A673 (cell line): ENCODE measurements at places on chromosomes 1 and 21.
A peak's percentile ranks its signal among the peaks of the same experiment; 100 is the strongest.

GRCh38 chr1:55001311-55001710 is 2.6 kb downstream of the BSND start:
- no peak for DNase-seq

DNA sequence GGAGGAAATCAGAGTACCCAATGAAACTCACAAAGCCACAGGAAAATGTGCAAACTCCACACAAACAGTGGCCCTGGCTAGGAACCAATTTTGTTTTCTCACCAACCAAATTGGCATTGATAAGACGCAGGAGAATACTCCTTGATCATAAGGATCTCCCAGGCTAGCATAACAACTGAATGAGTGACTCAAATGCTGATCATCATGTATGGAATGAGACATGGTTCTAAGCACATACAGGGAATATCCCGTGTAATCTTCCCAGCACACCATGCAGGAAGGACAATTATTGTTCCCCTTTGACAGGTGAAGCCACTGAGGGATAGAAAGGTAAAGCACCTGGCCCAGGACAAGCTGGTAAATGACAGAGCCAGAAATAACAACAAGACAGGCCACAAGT is 180.0 kb upstream of the DUSP10 start:
- DNase-seq: no peak

GRCh38 chr1:145960468-145961108 is 2.8 kb upstream of the LIX1L start:
- DNase-seq: peak; percentile 82

DNA sequence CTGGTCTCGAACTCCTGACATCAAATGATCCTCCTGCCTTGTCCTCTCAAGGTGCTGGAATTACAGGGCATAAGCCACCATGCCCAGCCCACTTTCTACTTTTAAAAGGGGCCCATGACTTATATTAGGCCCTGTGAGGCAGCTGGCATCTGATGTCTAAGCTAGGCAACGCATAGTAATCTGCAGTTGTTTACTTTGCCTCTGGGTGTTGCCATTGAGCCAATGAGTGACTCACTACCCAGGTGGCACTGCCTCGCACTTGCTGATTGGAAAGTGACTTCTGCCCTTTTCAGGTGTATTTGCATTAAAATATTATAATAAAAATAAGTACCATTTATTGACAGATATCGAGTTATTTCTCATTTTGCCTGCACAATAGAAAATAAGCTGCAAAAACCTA is 84.9 kb downstream of the KIF14 start:
- DNase-seq: peak; percentile 49

DNA sequence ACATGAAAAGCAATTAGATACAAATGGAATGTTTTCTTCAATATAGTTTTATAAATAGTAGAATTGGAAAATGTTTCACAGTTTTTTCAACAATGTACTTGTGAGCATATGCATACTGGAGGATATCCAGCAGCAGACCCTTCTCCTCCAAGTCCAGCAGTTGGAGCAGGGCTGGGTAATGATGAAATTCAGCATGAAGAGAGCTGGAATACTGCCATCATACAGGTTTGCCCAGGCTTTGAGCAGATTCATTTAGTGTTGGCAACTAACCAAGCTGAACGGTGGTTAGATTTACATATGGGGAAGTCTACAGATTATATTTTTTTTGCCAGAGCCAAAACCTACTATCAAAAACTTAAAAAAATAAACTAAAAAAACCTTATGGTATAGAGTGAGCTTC is 38.3 kb downstream of the WDR3 start:
- DNase-seq: peak; percentile 50

- DNase-seq: no peak
These were observed 65.6 kb upstream of the USP24 start for GRCh38 chr1:55280731-55281130.

- DNase-seq: peak; percentile 54
These were observed 228.6 kb downstream of the PAPPA2 start for GRCh38 chr1:176691251-176692228.

- no peak for DNase-seq
These were observed 94.8 kb upstream of the KIAA0040 start for GRCh38 chr1:175287377-175287776.

- no peak for DNase-seq
These were observed 2015.8 kb downstream of the NCAM2 start for GRCh38 chr21:23014021-23014420.

- no peak for DNase-seq
These were observed at the start of gene CHODL for GRCh38 chr21:18244671-18245463. TSS of gene CHODL (plus strand) at chr21:18244833. CDS start at chr21:18245224, 391 bp downstream.

DNA sequence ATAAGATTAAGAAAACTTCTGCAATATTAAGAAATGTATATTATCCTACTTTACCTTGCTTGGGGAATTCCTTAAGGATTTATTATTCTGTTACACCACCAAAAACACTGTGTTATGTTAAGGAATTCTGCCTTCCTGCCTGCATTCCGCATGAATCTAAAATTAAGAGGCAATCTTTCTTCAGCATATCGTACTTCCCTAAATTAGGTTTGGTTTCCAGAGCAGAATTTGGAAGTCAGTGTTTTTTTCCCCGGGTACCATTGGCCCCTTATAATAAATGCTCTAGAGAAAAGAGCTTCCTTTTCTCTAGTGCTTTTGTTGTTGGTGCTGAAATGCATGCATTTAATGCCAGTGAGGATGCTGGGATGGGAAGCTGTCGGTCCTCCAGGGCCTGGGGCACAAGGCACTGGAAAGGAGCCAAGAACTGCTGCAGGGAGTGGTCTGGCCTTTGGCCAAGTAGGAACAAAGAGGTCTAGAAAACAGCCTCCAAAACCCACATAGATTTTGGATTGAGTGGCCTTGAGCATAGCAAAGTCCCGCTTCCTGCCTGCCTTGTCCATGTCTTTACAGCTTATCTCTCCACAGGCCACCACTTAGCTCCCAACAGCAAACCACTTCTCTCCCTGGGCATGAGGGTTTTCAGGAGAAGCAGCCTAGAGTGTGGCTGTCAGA is 69.9 kb downstream of the RRAGC start:
- DNase-seq: peak; percentile 90

DNA sequence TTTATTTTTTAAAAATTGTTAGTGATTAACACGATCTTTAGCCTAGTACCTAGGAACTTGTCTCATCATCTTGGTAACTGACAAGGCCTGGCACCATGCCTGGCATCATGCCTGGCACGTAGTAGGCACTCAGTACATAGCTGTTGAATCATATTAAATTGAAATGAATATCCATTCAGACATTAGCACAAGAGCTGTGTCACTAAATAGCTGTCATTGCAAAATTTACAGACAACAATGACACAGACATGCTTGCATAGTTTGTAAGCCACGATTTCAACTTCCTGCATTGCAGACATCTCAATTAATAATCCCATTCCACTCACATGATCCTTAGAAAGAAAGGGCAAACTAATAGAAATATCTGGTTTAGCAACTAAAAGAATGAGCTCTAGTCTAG is 15.4 kb upstream of the PHACTR4 start:
- peak; percentile 44 for DNase-seq

GRCh38 chr1:34749992-34750391 is 4.9 kb upstream of the GJB5 start:
- DNase-seq: no peak

DNA sequence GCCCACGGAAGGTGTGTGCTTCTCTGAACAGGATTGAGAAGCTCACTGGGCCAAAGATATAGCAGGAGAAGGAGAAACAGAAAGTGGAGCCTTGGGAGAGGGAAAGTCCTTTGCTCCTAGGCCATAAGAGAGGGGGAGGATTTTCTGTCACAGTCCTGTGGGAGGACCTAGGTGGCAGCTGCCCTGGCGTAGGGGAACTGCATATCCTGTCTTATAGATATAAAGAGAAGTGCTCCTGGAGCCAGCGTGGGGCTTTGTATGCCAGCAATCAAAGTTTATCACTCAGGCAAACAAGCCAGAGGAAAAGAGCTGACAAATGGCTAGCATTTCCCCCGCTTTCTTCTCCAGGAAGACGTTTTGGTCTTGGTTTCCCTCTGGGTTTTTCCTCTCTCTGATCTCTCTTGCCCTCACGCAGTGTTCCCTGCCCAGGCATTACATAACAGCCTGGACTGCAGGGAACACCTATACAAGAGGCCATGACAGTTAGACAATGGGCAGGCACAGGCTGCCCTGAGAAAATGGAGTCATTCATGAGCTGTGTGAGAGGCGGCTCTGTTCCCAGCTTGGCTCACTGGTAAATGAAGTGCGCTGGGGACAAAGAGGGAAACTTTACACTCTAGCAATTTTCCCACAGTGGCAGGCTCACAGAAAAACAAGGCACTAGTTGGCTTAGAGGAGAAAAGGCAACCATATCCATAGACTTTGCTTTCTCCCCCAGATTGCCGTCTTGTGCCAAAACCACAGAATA is 52.5 kb upstream of the ZNF648 start:
- DNase-seq: no peak

DNA sequence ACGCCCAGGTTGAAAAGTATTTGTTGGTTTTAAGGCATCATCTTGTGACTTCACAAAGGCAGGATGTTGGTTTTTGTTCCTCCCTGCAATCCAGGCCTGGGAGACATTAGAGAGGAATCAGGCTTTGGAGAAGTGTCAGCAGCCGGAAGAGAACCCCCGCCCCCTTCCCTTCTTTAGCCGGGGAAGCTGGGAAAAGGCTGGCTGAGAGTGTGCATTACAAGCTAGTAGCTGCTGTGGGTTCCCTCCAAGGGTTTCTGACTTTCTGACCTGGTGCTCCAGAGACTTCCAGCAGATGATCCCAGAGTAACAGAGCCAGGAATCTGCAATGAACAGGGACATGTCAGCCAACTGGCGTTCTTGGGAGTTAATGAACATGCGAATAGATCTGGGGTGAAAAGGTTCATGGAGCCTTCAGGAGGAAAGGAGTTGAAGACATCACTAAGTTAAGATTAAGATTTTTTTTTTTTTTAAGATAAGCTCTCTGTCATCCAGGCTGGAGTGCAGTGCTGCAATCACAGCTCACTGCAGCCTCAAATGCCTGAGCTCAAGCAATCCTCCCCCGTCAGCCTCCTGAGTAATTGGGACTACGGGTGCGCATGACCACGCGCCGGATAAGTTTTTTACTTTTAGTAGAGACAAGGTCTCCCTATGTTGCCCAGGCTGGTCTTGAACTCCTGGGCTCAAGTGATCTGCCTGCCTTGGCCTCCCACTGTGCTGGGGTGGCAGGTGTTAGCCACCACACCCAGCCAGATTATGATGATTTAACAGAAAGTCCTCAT is 7.5 kb downstream of the DISP3 start:
- DNase-seq: no peak

GRCh38 chr1:5424802-5425703 is 567.2 kb downstream of the NPHP4 start:
- peak; percentile 35 for DNase-seq

GRCh38 chr1:200115532-200115931 is 88.0 kb downstream of the NR5A2 start:
- no peak for DNase-seq

DNA sequence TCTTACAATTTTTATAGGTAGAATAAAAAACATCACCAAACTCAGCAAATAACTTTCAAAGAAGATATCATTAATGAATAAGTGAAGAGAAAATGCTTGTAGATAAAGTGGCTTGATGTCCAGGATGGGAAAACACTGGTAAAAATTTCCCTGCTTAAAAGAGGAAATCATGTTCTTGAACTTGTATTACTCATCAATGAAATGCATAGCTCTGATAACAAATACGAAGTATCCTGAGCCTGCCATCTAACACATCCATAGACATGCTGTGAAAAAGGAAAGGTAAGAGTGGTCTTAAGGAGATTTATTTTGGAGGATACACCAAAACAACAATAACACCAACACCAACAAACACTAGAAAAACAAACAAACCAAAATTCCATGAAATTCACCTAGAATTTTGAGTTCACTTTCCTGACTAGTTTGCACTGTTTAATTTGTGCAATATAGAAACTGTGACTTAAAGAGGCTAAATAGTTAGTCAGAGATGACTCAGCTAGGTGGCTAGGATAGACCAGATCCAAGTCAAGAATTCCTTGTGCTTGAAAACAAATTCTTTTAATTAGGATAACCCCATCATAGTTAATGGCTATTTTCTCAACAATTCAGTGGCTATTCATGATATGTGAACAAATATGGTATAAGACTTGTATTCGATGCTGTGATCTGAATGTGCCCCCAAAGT is 179.8 kb upstream of the KCNK2 start:
- DNase-seq: no peak

- no peak for DNase-seq
These were observed 78.7 kb downstream of the RYR2 start for GRCh38 chr1:237120683-237121082.

DNA sequence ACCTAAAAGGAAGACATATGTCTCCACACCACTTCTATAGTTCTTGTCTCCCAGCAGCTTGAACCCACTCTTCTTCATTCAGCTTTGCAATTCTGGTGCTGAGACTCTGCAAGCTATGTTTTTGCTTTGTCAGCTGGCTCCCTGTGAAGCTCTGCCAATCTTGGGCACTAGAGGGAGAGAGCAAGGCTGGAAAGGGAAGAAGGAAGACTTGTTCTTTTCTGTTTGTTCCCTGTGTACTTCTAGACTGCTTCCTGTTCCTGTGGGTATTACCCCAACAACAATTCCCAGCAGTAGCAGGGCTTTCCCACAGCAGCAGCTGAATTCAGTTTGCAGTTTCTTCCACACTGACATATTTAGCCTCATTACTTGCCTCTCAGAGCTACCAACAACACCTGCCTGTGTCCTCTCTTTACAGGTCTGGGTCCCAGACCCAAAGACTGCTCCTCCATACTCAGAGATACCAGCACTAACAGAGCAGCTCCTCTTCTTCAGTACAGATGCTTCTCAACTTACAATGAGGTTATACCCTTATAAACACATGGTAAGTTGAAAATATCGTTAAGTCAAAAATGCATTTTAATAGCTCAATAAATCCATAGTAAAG is 275.2 kb upstream of the NEGR1 start:
- DNase-seq: peak; percentile 78

DNA sequence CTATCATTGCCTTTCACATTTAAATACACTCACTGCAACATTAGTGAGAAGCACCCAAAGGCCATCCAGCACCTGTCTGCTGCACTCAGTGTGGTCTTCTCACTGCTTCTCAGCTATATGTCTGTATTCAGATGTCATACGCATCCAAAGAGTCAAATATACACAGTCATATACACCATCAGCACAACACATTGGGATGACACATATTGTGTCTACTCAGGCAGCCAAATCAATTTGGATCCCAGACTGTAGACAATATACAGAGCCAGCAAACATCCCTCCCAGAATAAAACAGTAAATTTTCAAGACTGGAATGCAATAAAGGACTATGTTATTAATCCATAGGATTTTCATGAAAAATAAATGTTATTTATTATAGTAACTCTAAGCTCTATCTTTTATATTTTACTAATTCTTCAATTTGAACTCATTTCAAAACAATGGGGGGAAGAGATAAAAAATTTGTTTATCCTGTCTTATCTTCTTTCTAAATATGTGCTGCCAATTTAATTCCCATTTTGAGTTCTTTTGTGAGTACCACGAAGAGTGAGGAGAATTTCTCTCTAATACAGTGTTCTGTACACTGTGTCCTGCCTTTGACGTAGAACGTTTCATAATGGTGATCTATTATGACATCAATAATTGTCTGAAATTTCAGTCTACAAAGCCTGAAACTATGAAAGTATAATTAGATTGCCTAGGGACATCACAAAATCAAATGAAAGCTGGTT is 602.2 kb upstream of the CXADR start:
- DNase-seq: no peak

GRCh38 chr1:213987927-213988506 is at the start of gene PROX1:
TSS of gene PROX1 (plus strand) at chr1:213987973. CDS start at chr1:213996536, 8,563 bp downstream.
- DNase-seq: peak; percentile 90
